ENCODE measurements at places on chromosomes 7 and 10. TPM values are rescaled to one million over a fixed set of nuclear protein-coding genes. Genes with fewer than 3 reads are reported as not detected.

MYH16 gene
- total RNA-seq, result not detected

FAM24A gene
- not detected for total RNA-seq

TEX36 gene
- total RNA-seq, result 2.1 TPM

ARMC3 gene
- 0.25 TPM for total RNA-seq

PPP1R17 gene
- total RNA-seq, result not detected

NUTM2E gene
- not detected for total RNA-seq

VKORC1L1 gene
- total RNA-seq, result 8.7 TPM

DYDC2 gene
- total RNA-seq, result not detected

SEMA3E gene
- total RNA-seq, result 0.98 TPM

MOSPD3 gene
- total RNA-seq, result 11.4 TPM

PRSS37 gene
- not detected for total RNA-seq

GBX1 gene
- not detected for total RNA-seq

Data from fibroblast of the aortic adventitia (primary cell).